Right atrium auricular region (tissue), 2 donors: ENCODE measurements at places on chromosomes 4 and X. TPM values are rescaled to one million over a fixed set of nuclear protein-coding genes. Genes with fewer than 3 reads are reported as not detected.

DNA sequence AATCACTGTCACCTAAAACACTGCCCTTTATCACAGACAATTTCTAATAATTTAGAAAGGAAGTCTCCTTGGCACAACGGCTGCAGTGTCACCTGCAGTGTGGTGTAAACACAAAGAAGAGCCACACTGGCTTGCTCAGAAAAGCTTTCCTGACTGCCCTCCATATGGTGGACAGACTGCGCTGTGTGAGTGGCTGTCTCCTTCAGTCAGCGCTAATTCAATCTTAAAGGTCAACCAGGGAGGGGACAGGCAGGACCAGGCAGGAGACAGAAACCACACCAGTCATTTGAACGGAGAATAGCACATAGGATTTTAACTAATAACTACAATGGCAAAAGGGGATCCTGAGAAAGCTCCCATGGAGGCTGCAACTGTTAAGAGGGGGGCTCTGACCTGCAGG is 132.1 kb downstream of the NSUN7 start:
- no peak for DNase-seq

MXRA5 gene
- total RNA-seq = 1.2 TPM

DNA sequence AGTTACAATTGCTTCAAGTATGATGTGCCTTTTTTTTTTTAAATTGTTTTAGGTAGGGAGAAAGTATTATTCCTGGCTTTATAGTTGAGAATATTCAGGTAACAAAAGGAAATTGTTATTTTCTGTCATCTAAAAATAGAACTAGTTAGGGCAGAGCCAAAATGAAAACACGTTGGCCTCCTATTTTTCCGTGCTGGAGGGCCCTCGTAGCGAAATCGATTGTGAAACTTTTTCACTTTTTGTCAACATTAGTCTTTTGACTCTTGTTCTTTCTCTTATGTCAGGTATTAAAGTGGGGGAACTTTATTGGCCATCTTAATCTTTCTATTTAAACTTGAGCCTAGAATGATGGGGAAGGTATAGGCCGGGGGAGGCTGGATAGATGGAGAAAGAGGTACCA is 104.9 kb downstream of the ARHGAP10 start:
- DNase-seq = no peak

DNA sequence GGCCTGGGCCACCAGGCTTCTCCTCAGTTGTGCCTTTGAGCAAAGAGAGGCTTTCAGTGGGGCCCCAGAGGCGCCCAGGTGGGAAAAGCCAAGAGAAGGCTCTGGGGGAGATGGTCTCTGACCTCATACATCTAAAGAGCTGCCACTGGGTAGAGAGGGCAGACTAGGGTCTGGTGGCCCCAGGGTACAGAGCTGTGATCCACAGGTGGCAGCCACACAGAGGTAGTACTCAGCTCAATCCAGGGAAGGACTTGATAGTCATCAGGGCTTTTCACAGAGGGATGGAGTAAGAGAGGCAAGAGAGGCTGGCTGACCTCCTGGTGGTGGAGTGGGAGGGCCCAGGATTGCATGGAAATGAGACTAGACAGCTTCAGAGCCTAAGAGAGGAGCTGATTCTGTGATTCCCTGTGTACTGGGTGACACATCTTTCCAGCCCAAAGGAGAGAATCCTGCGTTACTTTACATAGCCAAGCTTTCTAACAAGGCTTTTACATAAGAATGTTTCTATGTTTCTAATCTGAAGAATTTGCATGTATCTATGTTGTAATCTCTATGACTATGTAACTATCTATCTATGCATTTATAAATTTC is 53.2 kb upstream of the PJA1 start:
- no peak for DNase-seq

BEX5 gene
- 4.7 TPM for total RNA-seq

MAGEA10 gene
- not detected for total RNA-seq

DNA sequence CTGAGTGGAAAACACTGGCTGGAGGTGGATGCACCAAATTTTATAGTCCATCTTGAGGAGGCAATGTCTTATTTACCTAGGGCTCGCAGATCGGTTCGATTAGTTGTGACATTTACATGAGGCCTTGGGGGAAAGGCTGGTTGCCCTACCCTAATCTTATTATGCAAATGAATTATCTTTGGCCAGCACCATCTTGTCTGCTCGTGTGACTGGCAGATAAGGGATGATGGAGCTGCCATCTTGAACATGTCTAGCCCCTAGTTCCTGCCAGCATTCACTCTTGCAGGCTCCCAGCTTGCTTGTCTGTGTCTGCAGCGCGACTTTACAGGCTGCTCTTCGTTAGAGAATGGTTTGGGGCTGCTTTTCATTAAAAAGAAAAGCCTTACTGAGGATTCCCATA is 61.9 kb downstream of the SEC24B start:
- DNase-seq = no peak
